ENCODE measurements at places on chromosomes 12 and 14.

DNA sequence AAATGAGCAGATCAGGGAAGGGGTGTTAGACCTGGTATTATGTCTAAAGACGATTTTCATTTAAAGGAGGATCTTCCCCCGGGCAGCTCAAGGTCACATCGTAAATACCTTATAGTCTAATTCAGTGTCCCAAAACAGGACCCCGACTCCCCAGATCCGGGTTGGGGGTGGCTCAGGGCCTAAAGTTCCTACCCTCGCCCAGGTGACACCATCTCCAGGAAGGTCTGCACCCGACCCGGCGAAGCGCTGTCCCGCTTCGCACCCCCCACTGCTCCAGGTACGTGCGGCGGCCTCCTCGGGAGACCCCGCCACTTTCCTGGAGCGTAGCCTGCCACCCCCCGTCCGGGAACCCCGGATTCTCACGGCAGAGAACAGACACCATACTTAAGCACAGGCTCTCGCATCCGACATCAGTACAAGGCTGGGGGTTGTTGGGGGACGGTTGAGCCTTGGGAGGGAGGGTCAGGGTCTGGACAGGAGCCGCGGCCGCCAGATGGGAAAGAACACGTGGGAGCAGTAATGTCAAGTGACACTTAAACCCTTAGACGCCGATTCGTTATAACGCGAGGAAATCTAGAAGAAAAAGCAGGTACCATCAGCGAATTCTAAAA is 556 bp downstream of the TIMM9 start:
- peak; percentile 21 for DNase-seq

DNA sequence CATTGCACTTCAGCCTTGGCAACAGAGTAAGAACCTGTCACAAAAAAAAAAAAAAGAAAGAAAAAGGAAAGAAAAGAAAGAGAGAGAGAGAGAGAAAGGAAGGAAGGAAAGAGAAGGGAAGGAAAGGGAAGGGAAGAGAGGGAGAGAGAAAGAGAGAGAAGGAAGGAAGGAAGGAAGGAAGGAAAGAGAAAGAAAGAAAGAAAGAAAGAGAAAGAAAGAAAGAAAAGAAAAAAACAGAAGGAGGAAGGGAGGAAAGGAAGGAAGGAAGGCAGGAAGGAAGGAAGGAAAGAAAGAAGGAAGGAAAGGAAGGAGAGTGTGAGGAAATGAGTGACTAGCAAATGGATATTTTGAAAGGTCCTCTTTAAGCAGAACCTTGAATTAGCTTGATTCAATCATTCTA is 13.3 kb upstream of the CMAS start:
- no peak for DNase-seq

DNA sequence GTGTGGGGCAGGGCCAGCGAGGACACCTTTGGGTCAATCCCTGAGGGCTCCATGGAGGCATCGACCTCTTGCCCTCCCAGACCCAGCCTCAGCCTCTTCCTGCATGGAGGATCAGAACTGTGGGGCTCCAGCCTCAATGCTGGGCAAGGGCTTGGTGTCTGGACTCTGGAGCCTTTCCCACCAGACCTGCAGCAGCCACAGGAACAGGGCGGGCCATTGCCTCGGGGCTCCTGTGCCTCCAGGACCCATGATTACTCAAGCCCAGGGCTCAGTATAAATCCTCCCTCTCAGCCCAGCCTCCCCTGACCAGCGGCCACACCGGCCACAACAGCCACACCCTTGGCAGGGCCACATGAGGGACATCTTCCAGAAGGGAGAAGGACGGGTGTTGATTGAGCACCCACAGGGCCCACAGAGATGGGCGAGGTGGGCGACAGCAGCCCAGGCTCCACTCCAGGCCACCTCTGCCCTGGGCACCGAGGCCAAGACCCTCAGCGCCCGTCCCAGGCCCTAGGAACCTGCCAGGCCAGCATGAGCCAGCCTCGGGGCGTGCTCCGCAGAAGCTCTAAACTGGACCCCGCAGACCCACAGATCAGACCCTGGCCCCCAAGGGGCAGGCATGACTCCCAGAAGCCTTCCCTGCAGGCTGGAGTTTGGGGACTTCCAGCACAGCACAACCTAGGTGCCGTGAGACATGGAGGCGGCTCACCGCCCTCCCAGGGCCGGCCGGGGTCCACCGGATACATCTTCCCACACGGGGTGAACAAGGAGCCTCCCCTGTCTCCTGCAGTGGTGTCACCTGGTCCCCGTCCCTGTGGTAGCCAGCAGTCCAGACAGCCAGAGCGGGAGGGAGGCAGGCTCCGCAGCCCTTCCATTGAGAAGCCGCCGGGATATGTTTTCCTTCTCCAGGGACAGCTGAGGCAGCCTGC is 25.1 kb downstream of the NCOR2 start:
- no peak for DNase-seq

DNA sequence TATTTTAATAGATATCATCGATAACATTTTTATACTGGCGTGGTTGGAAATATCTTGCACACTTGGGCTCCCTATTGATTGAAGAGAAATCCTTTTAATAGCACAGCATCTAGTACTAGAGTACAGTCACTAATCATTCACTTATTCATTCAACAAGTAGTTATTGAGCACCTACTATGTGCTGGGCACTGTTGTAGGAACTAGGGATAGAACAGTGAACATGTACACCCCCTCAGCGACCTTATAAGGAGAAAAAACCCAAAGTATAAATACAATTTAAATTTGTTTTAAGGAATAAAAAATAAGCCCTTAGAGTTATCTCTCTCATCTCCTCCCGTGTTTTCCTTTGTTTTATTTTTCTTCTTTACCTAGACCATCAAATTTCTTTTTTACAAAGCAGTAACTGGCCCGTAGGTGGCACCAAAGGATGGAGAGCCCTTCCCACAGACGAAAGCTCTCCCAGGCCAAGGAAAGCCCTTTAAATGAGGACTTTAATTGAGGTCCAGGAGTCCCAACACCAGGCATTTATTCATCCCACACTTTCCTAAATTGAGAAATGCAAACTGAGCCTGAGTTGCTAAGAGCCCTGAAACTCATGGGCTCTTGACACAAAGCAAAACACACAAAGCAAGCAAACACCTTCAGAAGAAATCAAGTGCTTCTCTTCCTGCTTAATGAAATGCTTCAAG is 29.0 kb downstream of the PEBP1 start:
- DNase-seq = no peak

GRCh38 chr14:69479696-69480095 is 4.8 kb upstream of the PLEKHD1 start:
- no peak for DNase-seq

- DNase-seq = no peak
These were observed 53.3 kb upstream of the CDKN3 start for GRCh38 chr14:54343272-54344121.

- DNase-seq = no peak
These were observed 12.6 kb downstream of the KCNK10 start for GRCh38 chr14:88310449-88310848.

DNA sequence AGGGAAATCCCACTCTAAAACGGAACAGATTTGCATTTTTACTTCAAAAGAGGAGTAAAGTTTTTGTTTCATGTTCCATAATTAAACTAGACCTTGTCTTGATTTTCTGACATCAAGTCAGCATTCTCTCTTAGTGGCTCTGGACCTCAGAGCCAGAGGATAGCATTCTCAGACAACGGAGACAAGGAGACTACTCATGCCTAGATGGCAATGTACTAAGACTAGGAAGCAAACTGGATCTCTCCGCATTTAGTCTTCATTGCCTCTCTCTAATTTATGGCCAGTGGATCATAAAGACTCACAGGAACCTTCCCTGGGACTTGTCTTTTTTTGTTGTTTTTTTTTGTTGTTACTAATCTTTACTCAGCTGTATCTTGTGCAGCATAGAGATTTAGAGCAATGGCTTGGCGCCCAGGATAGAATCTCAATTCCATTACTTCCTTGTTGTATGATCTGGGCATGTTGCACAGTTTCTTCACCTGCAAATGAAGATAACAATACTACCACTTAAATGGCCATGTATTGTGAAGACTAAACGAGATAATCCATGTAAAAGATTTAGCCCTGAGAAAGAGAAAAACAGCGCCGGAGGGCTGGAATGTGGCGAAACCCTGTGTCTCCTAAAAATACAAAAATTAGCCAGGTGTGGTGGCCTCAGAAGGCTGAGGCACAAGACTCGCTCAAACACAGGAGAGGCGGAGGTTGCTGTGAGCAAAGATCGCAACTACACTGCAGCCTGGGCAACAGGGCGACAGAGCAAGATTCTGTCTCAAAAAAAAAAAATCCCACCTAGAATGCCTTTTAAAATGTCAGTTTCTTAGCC is 4.0 kb upstream of the GEMIN2 start:
- no peak for DNase-seq

- DNase-seq = no peak
These were observed 78.6 kb downstream of the CCDC60 start for GRCh38 chr12:119412811-119413794.

DNA sequence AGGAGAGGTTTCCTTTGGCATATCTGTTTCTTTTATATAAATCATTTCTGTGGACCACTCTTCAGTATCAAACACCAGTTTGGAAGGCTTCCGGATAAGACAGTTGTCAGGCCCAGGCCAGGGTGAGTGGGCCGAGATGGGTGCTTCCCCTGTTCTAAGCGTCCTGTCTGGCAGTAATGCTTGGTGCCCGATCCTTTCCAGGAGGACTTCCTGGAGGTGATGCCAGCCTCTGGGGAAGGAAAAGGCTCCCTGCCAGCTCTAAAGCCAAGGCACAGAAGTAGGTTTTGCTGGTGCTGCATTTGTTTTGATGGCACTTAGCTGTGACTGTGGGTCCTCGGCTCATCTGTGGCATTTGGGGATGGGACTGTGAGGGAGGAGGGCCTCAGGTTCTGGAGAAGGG is 124.4 kb upstream of the RTL1 start:
- no peak for DNase-seq

GRCh38 chr14:47511829-47512228 is 163.6 kb downstream of the MDGA2 start:
- no peak for DNase-seq

GRCh38 chr12:42299392-42300308 is 26.2 kb downstream of the ZCRB1 start:
- peak; percentile 54 for DNase-seq

DNA sequence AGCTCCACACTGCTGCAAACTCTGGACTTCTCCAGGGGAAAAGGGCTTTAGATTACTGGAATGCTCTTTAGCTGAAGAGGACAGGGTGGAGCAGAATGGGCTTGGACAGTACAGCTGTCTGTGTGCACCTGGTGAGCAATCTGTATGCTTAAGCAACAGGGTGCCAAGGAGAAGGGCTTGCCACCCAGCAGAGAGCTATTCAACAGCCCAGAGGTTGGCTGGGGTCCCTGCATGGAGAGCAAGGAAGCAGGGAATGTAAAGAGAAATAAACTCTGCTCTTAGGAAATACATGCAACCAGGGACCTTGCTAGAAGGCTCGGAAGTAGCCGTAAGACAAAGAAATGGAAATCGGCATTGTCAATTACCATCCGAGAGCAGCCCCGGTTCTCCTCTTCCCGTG is 53.0 kb upstream of the CORO1C start:
- no peak for DNase-seq

GRCh38 chr14:76694106-76694505 is 67.2 kb upstream of the VASH1 start:
- DNase-seq = no peak

DNA sequence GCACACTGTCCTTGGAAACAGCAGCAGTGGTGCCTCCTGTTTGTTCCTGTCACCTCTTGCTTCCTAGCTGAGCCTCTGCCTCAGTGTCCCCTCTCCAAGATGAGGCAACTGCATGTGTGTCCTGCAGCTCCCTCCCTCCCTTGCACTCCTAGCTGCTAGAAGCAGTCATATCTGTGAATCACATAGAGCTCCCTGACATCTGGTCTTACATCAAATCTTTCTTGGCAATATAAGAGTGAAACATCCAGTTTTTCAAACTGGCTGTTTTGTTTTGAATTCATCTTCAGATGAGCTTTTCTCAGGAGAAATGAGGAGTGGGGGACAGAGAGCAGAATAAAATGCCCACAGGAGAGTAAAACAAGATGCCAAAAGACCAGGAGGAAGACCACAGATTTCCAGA is 103.7 kb downstream of the VCPKMT start:
- DNase-seq = no peak

GRCh38 chr12:113105606-113106271 is 29.8 kb downstream of the RASAL1 start:
- no peak for DNase-seq

DNA sequence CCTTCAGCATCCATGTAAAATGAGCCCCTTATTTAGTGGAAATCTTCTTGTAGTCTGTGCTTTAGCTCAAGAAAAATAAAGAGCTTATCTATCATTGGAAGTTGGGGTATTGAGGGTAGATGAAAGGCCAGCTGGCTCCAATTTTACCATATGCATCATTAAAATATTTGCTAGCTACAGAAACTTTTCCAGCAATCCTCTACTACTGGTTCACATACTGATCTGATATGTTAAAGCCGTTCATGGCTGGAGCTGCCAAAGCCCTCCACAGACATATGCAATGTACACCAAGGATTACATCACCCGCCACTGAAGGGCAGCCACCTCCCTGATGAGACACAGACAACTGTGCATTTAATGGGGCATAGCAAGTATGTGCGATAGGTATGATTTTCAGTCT is 1205.3 kb downstream of the GALC start:
- DNase-seq = no peak
